ENCODE measurements at places on chromosomes 7 and 10.

GRCh38 chr7:155648752-155649339 lies 4.4 kb downstream of the RBM33 start:
- DNase-seq, result no peak

- no peak for DNase-seq
These were observed 8.7 kb upstream of the SAMD9L start for GRCh38 chr7:93156884-93157283.

- peak; percentile 25 for DNase-seq
These were observed 157.9 kb upstream of the GRB10 start for GRCh38 chr7:50940621-50941020.

GRCh38 chr10:63628526-63629362 lies 107.5 kb downstream of the REEP3 start:
- no peak for DNase-seq

DNA sequence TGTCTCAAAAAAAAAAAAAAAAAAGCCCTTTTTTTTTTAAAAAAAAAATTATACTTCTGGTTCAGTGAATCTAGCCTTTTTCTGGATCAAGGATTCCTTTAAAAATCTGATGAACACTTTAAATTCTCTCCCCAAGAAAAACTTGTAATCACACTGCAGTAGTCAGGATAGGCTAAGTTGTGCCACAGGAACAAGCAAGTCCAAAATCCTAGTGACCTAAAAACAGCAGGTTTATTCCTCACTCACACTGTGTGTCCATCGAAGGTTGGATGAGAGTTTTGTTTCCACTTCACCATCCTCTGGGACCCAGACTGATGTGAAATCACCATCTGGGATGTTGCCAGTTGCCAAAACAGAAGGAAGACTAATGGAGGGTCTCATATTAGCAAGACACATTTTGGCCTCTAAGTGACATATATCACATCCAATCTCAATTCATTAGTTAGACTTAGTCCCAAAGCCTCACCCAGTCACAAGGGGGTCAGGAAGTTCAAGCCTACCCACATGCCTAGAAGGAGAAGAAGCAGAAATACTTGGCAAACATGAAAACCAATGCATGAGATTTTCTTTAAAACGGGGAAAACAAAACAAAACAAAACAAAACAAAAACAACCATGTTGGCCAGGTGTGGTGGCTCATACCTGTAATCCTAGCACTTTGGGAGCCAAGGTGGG lies 32.7 kb downstream of the CYP17A1 start:
- DNase-seq, result no peak

All from skeletal muscle cell (primary cell).